Renal pelvis (tissue), 12 donors: ENCODE measurements at places on chromosomes 6 and 20. TPM values are rescaled to one million over a fixed set of nuclear protein-coding genes. Genes with fewer than 3 reads are reported as not detected.

The VWA7 gene
- polyA plus RNA-seq, result 14.0 TPM

The TFAP2A gene
- polyA plus RNA-seq, result 32.1 TPM

- no peak for DNase-seq
Observed at GRCh38 chr6:36245572-36246061, 24.2 kb upstream of the PNPLA1 start.

DNA sequence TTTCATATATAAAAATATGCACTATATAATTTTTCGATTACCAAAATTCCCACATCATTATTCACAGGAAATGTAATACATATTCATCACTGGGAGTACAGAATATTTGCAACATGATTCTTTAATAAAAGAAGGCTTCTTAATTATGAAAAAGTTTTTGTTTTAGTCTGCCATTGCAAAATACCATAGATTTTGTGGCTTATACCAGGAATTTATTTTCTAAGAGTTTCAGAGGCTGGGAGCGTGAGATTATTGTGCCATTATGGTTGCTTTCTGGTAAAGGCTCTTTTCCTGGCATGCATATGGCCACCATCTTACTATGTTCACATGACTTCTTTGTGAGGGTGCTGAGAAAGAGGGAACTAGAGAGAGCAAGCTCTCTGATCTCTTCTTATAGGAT lies 306.9 kb upstream of the ADGRB3 start:
- no peak for DNase-seq

GRCh38 chr6:91303326-91303725 lies 716.5 kb upstream of the MAP3K7 start:
- no peak for DNase-seq

DNA sequence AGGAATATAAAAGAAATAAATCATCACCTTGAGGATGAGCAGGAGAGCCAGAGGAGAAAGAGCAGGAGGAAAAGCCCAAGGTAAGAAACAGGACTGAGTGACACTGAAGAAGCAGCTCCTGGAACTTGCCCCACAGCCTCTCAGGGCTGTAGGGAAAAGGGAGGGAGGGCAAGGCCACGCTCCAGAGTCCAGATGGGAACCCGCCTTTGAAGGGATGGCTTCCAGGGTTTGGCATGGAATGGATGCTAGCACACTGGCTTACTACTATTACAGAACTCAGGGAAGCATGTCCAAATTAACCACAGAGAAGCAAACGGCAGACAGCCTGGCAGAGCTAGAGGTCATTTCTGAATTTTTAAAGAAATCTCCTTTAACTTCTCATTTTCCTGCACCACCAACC lies 26.8 kb downstream of the RALGAPA2 start:
- DNase-seq, result no peak

The SMIM26 gene
- 79.7 TPM for polyA plus RNA-seq
